ENCODE measurements at places on chromosomes 2 and 18.

DNA sequence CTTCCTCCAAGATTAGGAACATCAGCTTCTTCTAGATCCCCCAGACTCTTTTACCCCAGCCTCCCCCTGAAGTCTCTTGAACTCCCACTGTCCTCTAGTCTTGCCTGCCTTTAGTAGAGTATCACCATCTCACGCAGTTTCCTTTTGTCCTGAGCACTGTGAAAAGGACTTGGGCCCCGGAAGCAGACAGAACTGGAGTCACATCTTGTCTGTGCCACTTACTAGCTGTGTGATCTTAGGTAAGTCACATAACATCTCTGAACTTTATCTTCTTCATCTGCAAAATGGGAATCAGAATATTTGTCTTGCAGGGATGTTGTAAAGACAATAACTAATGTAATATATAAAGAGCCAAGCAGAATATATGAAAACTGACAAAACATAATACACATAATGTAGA lies 8.4 kb upstream of the TRABD2A start:
- DNase-seq: no peak

DNA sequence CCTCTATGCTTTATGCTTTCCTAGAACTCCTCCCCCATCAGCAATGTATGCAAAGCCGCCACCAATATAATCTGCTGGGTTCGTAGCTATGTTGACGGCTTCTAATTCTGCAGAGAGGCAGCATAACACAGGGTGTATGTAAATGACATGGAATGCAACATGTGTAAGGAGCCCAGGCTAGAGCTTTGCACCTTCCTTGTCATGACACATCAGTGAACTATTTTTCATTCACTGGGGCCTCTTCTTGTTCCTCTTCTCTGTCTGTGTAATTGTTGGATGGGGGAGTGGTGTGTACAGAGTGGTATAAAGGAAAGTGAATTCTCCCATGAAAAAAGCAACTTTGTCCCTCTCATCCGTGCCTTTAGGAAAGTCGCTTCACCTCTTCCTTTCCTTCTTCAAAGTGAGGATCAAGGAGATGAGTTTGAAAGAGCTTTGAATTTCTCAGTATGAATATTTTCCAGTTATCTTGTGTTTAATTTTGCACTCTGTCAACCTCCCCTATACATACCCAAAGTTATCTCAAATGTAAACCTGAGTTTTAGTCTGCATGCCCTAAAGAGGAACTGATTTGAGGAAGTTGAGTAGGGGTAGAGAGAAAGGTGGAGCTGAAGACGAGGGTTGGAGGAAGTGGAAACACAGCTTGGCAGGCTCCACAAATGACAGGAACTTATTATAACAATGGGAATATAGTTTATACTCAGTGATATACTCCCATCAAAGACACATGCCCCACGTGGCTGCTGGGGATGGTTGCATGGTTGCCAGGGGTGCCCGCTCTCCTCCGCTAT lies 74.9 kb upstream of the ARL4C start:
- no peak for DNase-seq

DNA sequence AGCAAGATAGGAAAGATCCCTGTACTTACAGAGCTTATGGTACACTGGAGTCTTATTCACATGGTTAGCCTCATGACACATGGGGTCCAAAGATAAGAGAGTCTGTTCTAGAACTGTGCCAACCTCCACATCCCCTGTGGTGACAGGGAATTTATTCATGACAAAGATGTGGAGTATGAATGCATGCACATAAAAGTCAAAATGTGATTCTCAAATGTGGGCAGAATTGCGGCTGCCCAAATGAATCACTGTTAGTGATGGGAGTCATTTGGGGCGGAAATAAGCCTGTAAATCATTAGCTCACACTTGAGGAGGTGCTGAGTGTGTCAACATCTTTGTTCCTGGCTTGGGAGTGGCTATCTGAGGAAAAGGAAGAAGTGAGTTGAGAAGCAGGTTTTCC lies 560.6 kb downstream of the SLC4A3 start:
- no peak for DNase-seq

GRCh38 chr2:57080035-57080434 lies 896.2 kb downstream of the CCDC85A start:
- no peak for DNase-seq

GRCh38 chr2:124658373-124658772 lies 633.3 kb downstream of the CNTNAP5 start:
- DNase-seq: no peak
